Effector memory CD8-positive, alpha-beta T cell (primary cell): ENCODE measurements at places on chromosomes 12 and 14.

DNA sequence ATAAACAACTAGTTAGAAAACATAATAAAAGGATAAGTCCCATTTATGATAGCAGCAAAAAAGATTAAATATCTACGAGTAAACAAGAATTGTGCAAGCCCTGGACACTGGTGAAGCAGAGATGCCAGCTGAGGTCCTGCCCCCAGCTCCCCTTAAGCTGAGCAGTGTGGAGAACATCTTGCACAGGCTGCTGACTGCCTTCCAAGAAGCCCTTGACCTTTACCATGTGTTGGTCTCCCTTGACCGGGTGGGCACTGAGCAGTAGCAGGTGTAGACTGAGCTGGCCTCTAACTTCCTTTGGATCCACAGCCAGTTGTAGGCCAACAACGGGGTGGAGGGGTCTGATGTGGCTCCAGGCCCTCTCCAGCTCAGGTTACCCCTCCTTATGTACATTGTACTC is 47.7 kb upstream of the PAPLN start:
- no peak for DNase-seq

DNA sequence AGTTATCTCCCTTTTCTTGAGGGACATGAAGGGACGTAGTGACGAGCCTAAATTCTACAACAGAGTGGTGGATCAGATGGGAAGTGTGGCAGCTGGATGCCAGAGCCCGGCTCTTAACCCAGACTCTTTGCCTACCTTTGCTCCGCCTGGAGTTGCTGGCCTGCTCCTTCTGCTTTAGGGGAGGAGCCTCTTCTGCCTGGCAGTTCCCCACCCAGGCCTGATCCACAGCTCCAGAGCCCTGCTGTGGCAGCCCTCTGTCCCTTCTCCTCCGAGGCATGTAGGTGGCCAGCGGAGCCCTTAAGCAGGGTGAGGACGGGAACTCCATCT is 2.3 kb upstream of the PRPH start:
- DNase-seq = no peak

DNA sequence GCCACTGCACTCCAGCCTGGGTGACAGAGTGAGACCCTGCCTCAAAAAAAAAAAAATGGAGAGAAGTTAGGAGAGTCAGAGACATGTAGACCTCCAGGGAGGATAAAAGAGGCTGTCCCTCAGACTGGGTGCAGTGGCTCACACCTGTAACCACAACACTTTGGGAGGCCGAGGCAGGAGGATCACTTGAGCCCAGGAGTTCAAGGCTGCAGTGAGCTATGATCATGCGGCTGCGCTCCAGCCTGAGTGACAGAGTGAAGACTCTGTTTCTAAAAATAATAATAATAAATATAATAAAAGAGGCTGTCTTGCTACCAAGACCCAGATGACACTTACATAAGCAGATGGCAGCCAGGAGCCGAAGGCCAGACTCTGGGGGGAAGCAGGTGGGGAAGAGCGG is 18.5 kb downstream of the SLC7A8 start:
- no peak for DNase-seq

DNA sequence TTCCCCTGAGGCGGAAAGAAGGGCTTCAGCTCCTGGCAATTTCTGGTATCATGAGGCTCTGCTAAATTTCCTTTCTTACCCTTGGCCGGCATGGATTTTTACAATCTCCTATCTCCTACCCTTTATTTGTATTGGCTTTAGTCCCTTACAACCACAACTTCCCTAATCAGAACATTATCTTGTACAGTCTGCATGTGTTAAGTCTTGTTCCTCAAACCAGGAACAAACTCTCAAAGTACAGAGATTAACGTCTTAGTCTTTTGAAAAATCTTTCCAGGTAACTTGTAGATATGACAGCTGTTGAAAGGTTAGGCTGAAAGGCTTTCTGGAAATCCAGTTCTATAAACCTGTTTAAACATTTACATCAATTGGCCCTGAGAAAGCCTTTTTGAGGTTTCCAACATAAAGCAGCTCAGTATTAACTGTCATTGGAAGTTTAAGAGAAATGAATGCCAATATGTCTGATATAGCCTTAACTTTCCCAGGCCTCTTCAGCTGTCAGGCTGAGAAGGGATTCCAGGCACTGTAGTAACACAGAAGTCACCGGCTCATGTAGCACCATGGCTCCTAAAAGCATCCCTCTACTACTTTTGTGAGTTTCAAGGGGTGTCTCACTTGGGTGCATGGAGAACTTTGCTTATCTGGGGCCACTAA is 360.5 kb downstream of the FUT8 start:
- DNase-seq = no peak

DNA sequence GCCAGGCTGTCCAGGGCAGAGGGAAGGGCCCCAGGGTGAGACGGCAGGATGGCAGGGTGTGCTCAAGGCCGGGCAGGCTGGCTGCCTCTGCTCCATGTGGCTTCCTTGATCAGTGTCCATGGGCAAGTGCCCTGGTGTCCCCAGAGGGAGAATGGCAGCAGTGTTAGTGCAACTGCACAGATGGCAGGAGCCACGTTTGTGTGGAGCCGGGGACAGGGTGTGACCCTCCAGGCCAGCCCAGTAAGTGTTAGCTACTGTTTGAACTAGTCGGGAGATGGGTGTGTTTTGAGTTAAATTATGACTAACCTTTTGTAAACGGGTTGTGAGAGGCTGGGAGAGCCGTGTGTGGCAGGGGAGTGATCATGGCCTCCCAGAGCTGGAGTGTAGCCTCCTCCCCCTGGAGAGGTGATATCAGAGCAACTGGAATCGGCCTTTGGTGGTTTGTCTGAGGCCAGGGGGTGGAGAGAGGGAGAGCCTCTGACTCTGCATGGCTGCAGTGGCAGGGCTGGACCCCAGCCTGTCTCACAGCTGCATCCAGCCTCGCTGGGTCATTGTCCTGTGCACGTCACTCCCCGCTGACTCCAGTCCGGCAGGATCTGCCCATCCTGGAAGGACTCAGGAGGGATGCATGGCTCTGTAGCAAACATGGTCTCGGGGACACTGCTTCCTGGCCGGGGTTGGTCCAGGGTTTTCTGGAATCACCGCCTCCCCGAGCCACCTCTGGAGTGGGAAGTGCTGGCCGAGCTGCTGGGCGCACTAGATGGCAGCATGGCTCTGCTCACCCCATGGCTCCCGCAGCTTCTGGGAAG is 27.8 kb downstream of the AACS start:
- no peak for DNase-seq

- no peak for DNase-seq
These were observed 17.0 kb downstream of the TMEM30B start for GRCh38 chr14:61264010-61264571.
